ENCODE measurements at places on chromosomes 16 and 17.

- DNase-seq: no peak
Measured at GRCh38 chr16:47687694-47688093, 226.6 kb downstream of the PHKB start.

- DNase-seq: peak; percentile 34
Measured at GRCh38 chr17:77451894-77452852, 311.4 kb downstream of the SEC14L1 start.

- DNase-seq: no peak
Measured at GRCh38 chr16:66553223-66553622, 847 bp downstream of the CKLF start.

- no peak for DNase-seq
Measured at GRCh38 chr17:1542316-1542715, 20.3 kb downstream of the PITPNA start.

DNA sequence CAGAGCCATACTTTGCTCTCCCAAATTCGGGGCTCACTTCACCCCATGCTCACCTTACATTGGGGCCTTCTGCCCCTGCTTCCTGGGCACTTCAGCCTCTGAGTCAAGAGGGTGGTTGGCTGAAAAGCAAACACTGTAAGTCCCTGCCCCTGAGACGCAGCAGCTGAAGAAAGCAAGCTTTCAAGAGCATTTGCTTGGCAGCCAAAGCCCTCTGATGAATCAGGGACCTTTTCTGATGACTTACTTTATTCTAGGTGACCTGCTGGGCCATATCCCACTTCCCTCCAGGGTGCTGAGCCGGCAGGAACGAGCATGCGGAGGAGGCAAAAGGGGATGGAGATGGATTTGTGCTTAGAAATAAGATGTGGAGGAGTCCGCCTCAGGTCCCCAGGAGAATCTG, 147.0 kb upstream of the TNRC6C start:
- no peak for DNase-seq

DNA sequence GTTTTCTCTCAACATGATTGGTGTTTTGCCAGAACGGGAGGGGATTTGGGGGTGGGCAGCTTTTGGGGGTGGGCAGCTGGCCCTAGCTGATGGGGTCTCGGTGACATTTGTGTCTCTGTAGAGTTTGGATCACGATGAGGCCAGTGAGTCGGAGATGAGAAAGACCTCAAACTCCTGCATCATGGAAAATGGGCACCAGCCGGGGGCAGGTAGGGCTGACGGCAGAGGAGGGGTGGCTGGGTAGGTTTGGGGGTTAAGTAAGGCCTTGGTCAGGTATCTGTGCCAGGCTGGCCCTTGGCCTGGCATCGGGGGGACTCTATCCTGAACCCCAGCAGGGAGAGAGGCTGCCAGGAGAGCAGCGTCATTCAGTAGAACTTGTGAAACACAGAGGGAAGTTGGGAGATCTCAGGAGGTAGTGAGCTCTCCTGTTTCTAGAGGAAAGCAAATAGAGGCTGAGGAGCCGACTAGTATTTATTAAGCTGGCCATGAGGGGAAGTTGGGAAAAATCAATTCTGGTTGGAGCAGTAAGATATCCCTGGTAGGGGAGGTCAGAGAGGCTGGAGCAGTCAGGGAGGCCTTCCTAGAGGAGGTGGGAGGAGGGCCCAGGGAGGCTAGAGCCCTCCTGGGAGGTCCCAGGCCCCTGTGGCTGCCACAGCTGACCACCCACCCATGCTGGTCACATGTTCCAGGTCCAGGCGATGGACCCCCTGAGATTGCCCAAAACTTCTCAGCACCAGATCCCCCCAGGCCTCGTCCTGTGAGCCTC, 8.1 kb downstream of the SMTNL2 start:
- DNase-seq: no peak

DNA sequence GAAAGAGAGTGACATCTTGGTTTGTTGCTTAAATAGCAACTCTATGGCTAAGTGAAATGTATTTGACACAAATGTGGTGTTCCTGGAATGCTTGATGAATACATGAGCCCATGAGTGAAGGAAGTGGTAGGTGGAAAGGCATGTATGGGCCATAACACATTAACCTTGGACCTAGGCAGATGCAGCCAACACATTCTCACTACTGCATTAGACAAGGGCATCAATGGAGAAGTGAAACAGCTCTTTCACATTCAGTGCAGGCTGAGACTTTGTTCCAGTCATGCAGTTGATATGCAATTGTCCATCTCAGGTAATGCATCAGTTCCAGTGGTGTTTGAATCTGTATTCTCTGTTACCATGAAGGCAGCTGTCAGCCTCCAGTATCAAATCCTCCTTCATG, 133.6 kb downstream of the HS3ST3B1 start:
- DNase-seq: no peak

GRCh38 chr17:61822326-61823285, 40.7 kb downstream of the BRIP1 start:
- no peak for DNase-seq

- no peak for DNase-seq
Measured at GRCh38 chr17:76956846-76957540, 88.8 kb downstream of the MGAT5B start.

GRCh38 chr17:78131172-78132083, 857 bp downstream of the TMC8 start:
- DNase-seq: peak; percentile 19

DNA sequence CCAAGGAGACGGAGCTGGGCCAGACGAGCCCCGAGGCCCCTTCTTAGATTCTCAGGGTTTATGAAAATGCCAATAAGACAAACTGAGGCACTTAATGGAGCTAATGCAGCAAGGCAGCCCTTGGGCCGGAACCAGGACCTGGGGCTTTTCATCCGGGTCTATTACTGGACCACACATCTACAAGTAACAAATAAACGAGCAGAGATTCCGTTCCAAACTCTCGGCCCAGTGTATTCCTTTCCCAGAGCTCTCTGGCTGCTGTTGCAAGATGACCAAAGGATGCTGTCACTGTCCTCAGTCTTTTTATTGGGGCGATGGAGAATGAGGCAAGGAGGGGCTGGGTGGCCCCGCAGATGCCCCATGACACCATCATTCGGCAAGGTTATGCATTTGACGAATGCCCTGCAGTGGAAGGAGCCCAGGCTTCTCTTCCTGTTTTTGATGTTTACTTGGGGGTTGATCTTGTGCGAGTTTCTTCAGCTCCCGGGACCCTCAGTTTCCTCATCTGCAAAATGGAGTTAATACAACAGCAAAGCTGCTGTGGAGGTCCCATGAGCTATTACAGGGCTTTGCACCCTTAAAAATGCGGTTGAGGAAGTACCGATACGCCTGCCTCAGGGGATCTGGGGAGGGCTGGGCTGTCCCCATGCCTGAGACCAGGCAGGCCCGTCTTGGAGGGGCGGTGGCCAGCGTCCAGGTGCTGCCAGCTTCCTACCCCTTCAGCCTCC, 1.1 kb upstream of the NTN1 start:
- no peak for DNase-seq

DNA sequence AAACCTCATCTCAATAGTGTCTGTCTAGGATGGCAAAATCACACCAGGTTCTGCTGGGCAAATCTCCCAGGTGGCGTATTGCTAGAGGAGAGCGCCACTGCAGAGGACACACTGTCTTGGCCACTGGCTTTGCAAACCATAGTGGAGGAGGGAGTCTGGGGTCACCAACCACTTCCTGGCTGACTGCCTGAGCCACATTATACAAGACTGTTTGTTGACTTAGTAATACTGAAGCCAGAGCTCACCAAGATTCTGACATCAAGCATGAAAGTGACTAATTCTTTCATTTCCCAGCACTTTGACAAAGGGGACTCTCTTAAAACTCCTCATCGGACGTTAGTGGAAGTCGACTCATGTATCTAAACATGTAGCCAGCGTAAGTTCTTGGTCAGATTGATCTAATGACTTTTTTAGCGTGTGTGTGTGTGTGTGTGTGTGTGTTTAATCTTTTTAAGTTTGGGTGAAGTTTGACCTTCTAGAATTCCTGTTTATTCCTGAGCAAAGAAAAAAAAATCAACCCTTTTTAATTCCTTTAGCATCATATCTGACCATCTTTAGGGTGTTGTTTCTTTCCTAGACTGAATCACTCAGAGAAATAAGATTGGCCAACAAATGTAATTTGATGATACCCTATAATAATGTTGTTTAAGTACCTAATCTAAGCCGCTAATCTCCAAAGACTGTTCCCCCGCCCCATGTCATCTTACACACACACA, 13.7 kb downstream of the PITPNC1 start:
- DNase-seq: peak; percentile 24

DNA sequence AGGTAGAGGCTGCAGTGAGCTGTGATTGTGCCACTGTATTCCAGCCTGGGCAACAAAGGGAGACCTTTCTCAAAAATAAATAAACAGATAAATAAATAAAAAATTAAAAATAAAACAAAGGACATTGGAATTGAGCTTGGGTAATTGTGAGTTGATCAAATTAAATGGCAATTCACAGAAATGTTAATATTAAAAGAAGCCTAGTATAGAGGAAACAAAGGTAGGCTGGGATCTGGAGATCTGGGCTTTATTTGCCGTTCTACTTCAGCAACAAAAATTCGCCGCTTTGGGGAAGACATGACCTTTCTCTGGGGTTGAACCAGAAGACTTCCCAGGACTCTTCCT, 332 bp upstream of the VPS25 start:
- DNase-seq: no peak

GRCh38 chr17:64460955-64461354, 12.0 kb downstream of the MILR1 start:
- DNase-seq: no peak

GRCh38 chr16:48434653-48435317, 49.6 kb upstream of the SIAH1 start:
- DNase-seq: peak; percentile 52

DNA sequence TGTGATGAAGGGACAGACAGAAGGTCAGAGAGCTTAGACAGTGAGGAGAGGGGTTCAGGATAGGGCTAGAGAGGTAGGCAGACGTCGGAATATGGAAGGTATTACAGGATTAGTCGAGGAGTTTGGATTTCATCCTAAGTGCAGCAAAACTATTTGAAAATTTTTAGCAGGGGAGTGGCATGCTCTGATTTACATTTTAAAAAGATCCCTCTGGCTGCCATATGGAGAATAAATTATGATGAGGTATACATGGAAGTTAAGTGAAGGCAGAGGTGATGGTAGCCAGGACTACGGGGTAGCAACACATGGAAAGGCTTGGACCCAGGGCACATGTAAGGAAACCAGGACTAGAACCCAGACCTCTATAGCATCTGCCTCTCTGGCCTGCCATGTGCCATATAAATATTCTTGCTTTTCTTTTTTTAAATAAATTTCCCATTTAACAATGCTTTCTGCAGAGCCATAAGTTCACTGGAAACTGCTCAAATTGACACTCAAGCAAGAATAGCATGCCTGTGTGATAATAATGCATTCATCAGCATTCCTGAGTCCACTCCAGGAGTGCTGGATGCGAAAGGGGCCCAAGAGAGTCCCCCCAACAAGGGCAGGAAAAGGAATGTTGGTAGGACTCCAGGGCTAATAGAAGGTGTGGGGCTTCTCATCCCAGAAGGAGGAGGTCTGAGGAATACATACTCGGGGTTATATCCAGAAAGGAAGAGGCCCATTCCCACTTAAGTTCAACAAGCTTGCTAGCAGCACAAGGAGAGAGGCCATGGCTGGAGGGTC, 78.2 kb downstream of the HLF start:
- no peak for DNase-seq

DNA sequence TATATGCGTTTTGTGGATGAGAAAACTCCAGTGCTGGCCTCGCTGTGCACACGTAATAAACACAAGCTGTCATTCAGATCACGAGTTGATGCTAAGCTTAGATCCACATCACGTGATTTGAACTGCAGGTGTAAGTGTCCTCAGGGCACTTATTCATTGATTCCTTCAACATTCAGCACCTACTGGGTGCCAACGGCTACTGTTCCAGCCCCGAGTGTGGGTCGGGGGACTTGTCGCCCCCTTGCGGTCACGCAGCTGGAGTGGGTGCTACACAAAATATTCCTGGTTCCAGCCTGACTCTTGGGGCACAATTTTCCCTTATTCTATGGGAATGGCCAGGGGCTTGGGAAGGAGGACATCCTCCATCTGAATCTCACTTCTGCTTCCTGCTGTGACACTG, 29.9 kb upstream of the GINS2 start:
- DNase-seq: no peak

DNA sequence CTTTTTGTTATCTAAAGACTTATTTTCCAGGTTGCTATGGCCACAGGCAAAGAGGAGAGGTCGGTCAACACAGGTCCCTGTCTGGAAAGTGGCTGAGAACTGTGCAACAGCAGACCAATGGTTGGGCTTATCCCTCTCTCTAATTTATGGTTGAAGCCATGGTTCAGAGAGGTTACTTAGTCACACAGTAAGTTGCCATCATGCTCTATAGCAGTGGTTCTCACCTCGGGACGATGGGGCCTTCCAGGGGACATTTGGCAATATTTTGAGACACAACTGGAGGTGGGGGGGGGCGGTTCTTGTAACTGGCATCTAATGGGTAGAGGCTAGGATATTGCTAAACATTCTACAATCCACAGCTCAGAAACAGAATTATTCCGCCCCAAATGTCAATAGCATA, 842 bp upstream of the LDAF1 start:
- DNase-seq: no peak

- no peak for DNase-seq
Measured at GRCh38 chr16:86927699-86928098, 349.4 kb downstream of the FOXL1 start.

DNA sequence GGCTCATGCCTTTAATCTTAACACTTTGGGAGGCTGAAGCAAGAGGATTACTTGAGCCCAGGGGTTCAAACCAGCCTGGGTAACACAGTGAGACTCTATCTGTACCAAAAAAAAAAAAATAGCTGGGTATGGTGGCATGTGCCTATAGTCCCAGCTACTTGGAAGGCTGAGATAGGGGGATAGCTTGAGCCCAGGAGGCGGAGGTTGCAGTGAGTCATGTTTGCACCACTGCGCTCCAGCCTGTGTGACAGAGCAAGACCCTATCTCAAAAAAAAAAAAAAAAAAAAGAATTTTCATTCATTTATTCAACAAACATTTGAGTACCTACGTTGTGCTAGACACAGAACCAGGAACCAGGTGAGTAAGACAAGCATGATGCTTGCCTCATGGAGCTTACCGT, 73.6 kb upstream of the MRTFB start:
- DNase-seq: no peak

DNA sequence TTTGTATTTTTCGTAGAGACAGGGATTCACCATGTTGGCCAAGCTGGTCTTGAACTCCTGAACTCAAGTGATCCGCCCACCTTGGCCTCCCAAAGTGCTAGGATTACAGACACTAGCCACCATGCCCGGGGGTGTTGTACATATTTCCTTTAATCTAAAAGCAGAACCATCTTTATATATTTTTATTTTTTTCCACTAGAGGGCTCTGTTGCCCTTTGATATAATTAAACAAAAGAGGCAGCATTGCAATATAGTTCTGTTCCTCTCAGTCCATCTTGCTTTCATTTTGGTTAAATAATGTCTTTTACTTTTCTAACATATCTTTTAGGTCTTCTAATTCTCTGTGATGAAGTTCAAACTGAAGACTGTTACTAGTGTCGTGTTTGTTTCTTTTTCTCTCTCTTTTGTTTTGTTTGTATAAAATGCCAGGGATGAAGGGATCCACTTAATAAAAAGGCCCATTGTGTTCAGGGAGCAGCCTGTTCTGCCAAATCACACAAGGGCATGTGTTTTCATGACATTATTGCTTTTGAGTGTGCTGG, 23.4 kb downstream of the WWOX start:
- peak; percentile 68 for DNase-seq
